ENCODE measurements at places on chromosomes 5 and 9.

- no peak for DNase-seq
Observed at GRCh38 chr5:136506131-136506530, 140.8 kb upstream of the TRPC7 start.

GRCh38 chr5:36403632-36404311 is 102.1 kb upstream of the RANBP3L start:
- DNase-seq: no peak

DNA sequence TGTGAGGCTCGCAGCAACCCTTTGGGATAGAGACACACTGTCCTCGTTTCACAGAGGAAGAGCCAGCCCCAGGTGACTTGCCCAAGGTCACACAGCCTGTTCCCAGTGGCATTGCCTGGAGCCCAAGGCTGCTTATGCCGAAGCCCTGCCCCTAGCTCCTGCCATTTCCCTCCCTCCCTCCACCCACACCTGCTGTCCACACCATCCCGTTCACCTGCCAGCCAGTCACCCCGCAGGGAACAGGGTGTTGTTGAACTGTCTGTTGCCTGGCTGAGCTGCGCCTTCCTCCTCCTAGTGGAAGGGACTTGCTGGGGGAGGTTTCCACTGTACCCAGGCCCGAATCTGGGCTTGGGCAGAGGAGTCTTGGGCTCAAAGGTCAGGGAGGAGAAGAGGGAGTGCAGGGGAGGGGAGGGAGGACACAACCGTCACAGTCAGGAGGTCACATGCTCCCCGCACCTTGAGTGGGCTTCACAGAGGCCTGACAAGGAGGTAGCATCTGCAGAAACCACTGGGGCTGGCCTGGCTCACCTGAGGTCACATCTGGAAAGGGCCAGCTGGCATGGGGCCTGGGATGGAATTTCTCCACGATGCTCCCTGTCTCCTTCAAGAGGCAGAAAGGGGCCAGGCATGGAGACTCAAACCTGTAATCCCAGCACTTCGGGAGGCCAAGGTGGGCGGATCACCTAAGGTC is 6.3 kb downstream of the TTC16 start:
- no peak for DNase-seq

DNA sequence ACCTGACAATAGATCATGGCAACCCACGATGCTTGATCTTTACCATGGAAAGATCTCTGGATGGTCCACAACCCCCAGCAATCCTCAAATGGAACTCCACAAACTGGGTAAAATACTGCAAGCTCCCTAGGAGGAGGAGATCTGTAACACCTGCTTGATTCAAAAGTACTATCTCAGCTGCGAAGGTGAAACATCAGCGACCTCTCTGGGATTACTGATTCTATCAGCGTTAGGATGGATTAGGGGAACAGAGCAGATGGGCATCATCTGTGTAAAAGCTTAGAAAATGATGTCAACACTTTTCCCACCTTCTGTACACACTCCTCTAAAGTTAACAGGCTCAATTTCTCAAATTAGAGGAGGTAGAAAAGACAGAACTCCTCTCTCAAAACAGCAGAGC is 31.5 kb upstream of the TRPC7 start:
- DNase-seq: no peak

DNA sequence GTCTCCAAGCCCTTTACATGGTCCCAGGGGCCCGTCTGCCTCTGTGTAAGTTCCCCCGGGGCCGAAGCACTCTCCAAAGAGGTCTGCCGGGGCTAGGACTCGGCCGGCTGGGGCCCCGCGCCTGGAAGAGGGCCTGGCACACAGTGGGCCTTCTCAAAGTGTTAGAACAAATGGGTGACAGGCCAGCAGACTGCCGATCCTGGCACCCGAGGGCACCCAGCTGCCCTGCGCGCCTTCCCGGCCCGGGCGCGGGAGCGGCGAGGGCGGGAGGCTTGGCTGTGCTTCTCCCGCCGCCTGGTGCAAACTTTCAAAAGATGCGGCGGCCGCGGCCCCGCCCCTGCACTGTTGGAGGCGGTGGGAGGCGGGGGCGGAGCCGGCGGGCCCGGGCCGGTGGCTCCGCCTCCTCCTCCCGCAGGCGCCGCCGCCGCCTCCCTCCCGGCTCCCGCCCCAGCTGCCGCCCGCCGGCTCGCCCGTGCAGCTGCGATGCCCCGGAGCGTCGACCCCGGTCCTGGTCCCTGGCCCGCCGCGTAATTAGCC is at the start of gene NEURL1B:
Gene NEURL1B, plus strand, starts transcription at position 442 of the 537 bp plus-strand sequence. CDS start 144 bp downstream, outside the sequence.
- DNase-seq: peak; percentile 91

- DNase-seq: no peak
Observed at GRCh38 chr9:88725300-88726019, 190.5 kb downstream of the NXNL2 start.

DNA sequence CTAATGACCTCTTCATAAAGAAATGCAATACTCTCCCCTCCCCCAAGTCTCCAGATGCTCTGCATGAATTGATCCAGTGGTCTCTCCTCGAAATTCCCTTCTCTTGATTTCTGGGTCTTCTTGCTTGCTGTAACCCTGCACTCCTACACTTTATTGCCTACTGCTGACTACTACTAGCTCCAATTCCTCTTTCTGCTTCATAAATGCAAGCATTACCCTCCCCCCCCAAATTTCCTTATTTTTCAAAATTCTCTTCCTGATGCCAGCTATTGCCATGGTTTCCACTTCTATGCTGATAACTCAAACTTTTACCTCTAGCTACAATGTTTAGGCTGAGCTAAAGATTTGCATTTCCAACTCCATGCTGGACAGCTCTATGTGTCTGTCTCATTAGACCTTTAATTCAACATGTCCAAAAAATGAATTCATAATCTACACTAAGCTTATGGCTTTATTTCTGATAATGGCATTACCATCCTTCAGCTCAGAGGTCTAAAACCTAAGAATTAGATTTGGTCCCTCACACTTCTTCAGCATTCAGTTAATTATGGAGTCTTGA is 1.4 kb downstream of the ZBTB26 start:
- no peak for DNase-seq

DNA sequence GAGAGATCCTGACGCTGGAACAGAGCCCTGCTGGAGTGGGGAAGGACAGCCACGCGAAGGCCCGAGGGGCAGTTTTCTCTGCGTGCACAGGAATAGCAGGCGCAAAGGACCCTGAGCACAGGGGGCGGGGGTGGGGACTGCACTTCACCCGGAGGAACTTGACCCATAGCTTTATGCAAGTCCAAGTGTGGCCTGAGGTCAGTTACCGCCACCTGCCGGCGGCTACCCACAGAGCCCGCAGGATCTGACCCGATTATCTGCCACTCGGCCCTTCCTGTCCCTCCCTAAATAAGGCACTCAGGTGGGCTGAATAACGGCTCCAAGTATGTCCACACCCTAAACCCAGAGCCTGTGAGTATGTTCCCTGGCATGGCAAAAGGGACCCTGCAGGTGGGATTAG is 65.4 kb upstream of the FCN1 start:
- no peak for DNase-seq

DNA sequence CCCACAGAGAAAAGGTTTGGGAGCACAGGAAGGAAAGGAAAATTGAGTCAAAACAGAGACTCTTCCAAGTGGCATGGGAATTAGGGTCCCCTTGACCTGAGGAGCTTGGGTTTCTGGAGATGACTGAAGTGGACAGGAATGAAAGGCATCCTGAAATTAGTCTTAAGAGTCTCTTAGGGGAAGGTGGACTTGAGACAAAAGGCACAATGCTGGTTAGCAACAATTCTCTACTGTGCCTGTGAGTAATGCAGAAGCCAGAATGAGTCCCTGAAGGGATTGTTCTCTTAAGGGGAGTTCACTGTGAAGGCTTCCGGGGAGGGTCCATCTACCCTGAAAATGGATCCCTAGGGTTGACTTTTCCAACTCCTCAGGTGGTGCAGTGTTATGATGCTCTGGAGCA is 58.4 kb upstream of the FOXE1 start:
- no peak for DNase-seq
